ENCODE measurements at places on chromosomes 6 and 20. TPM values are rescaled to one million over a fixed set of nuclear protein-coding genes. Genes with fewer than 3 reads are reported as not detected.

Gene NFKBIE
- 6.5 TPM for polyA plus RNA-seq

Gene TREML1
- polyA plus RNA-seq = 0.51 TPM

Gene TOMM6
- polyA plus RNA-seq = 449 TPM

Gene STMN3
- 10.5 TPM for polyA plus RNA-seq

Gene FAM217A
- polyA plus RNA-seq = not detected

Gene MEP1A
- polyA plus RNA-seq = 0.05 TPM

Gene ABHD16A
- polyA plus RNA-seq = 20.9 TPM

Gene TPMT
- polyA plus RNA-seq = 25.1 TPM

Gene FRK
- 2.4 TPM for polyA plus RNA-seq

Gene KHDRBS2
- polyA plus RNA-seq = not detected

Gene PPIL6
- 1.3 TPM for polyA plus RNA-seq

Gene CRISP2
- not detected for polyA plus RNA-seq

Gene LY6G6F
- not detected for polyA plus RNA-seq

Gene FRMD1
- not detected for polyA plus RNA-seq

Gene C6orf58
- 0.06 TPM for polyA plus RNA-seq

Gene ZNF311
- 2.7 TPM for polyA plus RNA-seq

Gene PLN
- not detected for polyA plus RNA-seq

Gene BMP7
- polyA plus RNA-seq = 0.29 TPM

Gene GRM1
- polyA plus RNA-seq = 0.01 TPM

Gene MAP7
- 14.9 TPM for polyA plus RNA-seq

Gene ARMC2
- polyA plus RNA-seq = 3.8 TPM
